Stimulated activated CD4-positive, alpha-beta T cell treated with anti-CD3 and anti-CD28 coated beads, Interleukin-12 subunit alpha, Interleukin-12 subunit beta, amount 100 ng/mL, for 24 hours (primary cell): ENCODE measurements at places on chromosomes 7 and 10.

DNA sequence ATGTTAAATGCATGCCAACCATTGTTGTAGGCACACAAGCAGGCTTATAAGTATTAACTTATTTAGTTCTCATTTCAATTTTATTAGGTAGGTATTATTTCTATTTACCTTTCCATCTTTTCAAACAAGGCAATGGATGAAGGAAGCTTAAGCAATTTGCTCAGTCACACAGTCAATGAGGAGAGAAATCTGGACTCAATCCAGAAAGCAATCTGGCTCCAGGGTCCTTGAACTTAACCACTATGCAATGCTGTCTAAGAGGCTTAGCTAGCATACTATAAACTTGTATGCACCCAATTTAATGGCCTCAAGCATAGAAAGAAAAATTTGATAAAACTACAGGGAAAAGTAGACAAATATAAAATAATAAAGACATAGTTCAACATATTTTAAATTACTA is 88.6 kb downstream of the VWDE start:
- DNase-seq, result no peak

- DNase-seq, result no peak
These were observed 181.1 kb downstream of the PRKG1 start for GRCh38 chr10:51255381-51255780.

GRCh38 chr7:103894656-103895596 is 94.5 kb downstream of the RELN start:
- DNase-seq, result no peak

DNA sequence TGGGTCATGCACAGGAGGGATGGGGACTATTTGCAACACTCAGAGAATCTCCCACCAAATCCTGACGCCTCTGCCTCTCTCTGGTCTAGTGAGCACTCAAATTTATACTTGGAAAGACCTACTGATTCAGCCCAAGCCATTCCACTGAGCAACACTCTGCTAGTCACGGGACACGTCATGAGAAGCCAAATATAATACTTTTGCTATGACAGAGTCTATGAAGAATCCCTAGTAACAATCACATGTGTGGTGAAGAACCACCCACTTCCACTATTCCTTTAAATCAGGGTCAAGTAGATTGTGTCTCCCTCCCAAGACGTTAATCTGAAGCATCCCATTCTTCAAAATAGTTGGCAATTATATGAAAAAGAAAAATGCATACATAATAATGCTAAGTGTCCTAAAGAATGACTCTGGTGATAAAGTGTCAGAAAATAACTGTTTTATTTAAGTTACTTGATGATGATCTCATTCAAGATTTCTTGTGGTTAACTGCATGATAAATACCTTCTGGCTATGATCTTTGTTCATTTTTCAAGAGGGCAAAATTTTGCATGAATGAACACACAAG is 28.5 kb downstream of the CHCHD3 start:
- DNase-seq, result no peak

DNA sequence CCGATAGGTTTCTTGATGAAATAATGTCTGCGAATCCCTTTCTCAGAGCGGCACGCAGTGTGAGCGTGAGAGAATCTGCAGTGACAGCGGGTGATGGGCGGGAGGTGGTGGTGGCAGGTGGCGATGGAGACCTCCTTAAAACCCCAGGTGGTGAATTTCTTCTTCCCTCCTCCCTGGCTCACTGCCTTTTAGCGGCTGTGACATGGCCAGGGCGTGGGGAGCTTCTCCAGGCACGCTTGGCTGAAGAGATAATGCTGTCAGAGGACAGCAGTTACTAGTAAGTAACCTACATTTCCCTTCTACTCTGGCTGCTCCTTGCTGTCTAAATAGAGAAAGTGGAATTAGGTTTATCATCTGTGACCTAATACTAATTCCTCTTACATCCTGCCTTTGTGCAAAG is 141.4 kb upstream of the INSYN2A start:
- no peak for DNase-seq

- DNase-seq, result no peak
These were observed 8.7 kb upstream of the EN2 start for GRCh38 chr7:155449008-155449868.

- DNase-seq, result no peak
These were observed 61.5 kb downstream of the HELLS start for GRCh38 chr10:94607111-94607510.

GRCh38 chr7:106273009-106273668 is 11.6 kb downstream of the NAMPT start:
- no peak for DNase-seq

DNA sequence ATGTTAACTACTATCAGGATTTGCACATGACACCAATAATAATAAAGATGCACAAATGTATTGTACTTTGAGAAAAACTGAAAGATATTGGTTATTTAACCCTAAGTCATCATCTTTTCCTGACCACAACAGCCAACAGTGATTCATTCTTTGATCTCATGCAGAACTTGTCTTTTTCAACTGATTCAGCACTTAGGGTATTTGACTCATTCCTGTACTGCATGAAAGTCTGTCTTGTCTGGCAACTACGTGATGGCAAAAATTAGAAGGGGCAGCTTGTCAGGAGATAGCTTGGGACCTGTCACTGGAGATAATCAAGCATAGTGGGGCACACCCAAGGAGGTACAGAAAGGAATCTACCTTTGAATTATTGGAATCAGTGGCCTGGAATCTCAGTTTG is 77.8 kb upstream of the LRRC17 start:
- no peak for DNase-seq

DNA sequence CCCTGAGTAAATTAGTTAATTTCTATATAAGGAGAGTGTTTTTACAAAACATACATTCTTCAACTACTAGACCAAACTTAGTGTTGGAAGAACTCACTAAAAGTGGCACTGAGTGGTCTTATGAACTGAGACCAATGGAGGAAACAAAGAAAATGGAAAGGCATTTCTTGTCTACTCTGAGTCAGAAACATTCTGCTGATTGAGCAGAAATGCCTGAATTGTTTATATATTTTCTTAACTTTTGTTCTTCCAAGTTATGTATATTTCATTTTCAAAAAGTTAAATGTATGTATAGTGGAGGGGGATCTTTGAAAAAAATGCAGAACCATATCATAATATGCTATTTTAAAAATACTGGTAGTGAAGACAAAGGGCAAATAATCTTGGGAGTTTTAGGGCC is 320.7 kb downstream of the HGF start:
- no peak for DNase-seq
